ENCODE measurements at places on chromosomes 1 and 21.

DNA sequence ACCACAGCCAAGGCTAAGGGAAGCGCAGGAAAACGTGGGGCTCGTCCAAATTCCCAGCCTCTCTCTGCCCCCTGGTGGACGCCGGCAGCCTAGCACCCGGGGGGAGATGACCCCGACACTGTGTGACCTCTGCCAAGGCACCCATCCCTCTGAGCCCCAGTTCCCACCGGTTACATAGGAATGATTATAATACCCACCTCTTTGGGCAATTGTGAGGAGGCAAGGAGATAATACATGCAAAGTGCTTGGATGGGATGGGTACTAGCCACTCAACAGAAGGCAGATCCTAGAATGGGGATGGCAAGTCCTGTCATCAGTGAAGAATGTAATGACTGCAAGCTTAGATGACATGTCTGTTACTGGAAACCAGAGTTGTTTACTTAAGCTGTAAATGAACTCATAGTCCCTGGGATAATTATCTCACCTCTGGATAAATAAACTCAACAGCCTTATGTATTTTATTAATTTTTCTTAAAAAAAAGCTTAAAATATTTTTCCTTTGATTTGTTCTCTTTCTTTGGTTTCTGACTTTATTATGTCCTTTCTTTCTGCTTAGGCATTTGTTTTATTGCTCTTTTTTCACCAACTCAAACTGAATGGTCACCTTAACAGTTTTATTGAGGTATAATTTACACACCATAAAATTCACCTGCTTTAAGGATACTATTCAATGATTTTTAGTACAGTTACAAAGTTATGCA, 11.3 kb upstream of the BMP8B start:
- peak; percentile 65 for DNase-seq

DNA sequence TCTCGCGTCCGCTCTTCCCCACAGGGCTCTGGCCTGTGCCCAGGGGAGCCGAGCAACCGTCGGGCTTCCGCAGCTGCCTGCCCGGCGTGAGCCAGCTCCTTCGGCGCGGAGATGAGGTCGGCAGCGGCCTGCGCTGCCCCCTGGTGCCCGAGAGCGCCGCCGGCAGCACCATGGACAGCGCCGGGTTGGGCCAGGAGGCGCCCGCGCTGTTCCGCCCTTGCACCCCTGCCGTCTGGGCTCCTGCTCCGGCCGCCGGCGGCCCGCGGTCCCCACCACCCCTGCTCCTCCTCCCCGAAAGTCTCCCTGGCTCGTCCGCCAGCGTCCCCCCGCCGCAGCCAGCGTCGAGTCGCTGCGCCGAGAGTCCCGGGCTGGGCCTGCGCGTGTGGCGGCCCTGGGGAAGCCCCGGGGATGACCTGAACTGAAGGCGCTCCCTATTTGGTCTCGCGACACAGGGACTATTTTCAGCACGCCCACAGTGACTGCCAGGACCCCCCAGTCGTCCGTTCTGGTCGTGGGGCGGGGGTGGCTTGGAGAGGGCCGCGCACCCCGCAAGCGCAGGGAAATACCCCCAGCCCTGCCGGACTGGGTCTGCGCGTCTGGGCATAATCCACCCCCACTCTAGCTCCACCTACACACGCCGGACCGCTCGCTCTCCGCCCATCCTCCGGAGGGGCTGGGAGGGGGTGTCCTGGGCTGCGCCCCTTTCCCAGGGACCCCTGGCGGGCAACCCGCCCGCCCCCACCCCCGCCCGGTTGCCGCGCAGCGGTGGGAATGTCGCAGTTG, 1.3 kb downstream of the HES3 start:
- peak; percentile 78 for DNase-seq

GRCh38 chr1:228341450-228341813, 65.2 kb downstream of the TRIM11 start:
- DNase-seq = no peak

DNA sequence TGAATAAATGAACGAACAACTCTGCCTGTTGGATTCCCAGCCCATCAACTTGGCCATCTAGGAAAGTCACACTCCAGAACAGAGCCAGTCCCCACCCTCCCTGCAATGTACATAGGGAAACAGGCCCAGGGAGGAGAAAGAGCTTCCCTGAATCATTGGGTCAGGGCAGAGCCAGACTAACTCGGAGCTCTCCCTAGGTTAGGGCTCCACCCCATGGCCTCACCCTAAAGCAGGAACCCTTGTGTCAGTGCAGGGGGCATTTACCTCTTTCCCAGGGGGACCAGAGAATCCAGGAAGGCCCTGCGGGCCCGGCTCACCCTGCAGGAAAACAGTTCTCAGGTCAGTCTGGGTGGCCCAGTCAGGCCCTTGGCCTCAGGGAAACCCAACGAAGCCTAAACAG, 11.6 kb downstream of the COL9A2 start:
- DNase-seq = no peak

GRCh38 chr1:18814874-18815531, 44.5 kb downstream of the TAS1R2 start:
- no peak for DNase-seq

Measured in activated CD4-positive, alpha-beta T cell treated with anti-CD3 and anti-CD28 coated beads, Interleukin-2, amount 50 U/mL, for 1 hour (primary cell).